ENCODE measurements at places on chromosomes 3 and 15.

- DNase-seq: no peak
Measured at GRCh38 chr3:110738531-110738930, 333.1 kb upstream of the NECTIN3 start.

DNA sequence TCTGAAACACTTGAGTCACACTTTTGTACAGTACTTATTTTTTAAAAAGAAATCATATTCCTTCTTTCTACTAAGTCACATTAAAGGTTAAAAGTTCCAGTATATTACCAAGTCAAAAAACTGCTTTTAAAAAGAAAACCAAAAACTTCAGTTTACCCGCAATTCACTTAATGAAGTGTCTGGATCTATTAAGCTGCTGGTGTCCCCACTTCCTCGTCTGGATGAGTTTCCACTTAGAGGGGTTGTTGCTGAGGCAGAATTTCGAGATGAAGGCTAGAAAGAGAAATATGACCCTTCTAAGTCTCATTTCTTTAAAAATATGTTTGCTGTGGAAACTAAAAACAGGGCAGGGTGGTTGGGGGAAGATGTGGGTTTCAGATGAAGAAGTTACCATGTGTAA, 79.7 kb downstream of the LRRFIP2 start:
- no peak for DNase-seq

- DNase-seq: no peak
Measured at GRCh38 chr3:100227511-100227921, 33.3 kb upstream of the TBC1D23 start.

- no peak for DNase-seq
Measured at GRCh38 chr15:29921130-29921601, 98.9 kb upstream of the TJP1 start.

DNA sequence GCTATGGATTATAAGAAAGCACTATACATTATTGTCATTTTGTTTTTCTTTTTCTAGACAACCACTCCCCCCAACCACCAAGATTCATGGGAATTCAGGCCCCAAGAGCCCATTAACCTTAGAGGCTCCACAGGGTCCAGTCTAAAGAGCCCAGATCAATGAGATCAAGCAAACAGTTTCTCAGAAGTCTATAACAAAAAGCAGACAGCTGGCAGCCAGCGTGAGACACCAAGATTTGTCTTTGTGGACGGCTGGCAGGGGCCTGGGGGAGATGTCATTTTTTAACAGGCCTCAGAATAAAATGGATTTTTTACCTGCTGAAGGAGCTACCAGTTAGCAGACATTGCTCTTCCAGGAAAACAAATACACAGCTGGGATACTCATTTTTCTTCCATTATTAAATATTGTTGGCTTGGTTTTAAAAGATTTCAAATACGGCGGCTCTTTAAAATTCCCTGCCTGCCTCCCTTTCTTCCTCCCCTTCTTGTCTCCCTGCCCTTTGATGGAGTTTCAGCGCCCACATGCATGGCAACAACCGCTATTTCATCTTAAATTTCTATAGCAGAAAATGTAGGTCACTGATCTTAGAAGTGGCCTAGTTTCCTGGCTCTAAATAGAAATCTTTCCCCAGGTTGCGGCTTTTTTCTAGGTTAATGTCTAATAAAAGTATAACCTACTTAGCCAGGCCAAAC, 130.6 kb downstream of the FAM174B start:
- DNase-seq: no peak

DNA sequence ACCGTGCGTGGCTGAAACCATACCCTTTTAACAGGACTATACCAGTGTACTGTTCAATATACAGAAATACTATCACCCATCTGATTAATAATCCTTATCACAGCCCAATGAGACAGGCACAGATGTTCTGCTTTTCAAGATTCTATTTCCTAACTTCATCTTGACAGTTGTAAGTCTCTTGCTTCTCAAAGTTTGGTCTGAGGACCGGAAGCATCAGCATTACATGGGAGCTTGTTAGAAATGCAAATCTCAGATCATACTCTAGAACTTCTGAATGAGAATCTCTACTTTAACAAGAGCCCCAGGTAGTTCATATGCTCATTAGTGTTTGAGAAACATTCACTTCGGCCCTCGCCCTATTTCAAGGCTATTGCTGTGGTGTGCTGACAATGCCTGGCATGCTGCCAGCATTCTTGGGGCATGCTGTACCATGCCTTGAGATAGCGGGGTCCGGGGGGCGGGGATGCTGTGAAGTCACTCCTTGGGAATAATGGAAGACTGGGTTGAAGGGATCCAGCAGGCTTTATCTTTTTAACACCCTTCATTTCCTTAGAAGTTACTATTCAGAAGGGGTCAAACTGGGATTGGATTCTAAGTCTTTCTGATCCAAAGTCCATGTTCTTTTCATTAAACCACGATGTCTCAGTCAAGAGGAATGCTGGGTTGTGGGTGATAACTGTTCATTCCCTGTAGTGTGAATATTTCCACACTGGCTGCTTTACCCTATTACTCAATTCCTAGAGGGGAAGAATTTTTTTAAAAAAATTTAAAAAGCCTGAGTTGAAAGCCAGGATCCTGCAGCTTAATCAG, 194.7 kb downstream of the LPP start:
- DNase-seq: no peak

DNA sequence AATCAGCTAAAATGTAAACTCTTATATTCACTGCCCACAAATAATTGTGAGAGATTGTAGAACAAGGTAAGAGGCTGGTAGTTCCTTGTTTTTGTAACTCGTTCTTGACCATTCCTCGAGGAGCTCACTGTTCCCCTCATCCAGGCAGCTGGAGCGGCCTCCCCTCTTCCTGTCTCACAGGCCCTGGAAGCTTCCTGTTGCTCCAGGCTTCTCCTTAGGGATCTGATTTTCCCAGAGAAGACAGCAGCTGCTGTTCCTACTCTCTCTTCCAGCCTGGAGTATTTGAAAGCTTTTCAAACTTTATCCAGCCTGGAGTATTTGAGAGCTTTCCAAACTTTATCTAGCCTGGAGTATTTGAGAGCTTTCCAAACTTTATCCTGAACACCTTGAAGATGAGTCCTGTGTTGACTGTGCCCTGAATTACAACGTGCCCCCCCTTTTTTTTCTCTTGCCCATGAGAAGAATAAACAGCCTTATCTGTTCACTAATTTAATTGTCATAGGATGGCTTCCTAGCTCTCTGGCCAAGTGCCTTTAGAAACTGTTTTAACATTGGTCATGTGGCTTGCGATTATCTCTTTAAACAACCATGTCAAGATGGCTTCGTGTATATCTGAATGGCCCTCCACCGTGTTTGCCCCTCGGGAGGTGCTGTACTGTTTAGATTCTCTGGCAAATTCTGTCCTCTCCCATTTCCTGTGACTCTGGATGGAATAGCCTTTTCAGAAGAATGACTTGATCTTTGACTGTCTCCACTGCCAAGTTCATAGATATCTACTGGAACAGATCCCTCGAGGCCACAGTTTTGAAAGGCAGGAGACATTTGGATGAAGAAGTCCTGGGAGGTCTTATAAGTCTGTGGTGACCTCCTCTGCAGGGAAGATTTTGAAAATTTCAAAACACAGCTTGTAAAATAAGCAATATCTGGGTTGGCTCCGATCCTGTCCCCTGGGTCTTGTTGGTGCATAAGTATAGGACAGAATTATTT, 4.8 kb downstream of the ADAMTSL3 start:
- no peak for DNase-seq

GRCh38 chr3:27971600-27971999, 249.5 kb upstream of the EOMES start:
- no peak for DNase-seq

DNA sequence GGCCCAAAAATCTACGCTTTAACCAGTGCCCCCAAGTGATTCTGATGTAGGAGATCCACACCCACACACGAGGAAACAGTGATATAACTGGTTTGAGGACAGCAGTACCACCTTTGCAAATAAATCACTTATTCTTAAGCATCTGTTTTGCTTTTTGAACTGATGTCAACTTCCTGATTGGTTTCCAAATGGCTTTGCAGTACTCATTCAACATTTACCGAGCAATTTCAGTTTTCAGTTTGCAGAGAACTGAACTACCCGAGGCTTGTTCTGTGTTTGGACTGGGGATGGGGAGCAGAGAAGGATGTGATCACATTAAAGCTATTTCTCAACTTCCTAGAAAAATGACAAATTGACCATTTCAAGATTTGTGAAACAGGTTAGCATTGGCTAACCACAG, 1.1 kb upstream of the GYG1 start:
- no peak for DNase-seq

GRCh38 chr3:42081838-42082473, 9.2 kb upstream of the TRAK1 start:
- no peak for DNase-seq

DNA sequence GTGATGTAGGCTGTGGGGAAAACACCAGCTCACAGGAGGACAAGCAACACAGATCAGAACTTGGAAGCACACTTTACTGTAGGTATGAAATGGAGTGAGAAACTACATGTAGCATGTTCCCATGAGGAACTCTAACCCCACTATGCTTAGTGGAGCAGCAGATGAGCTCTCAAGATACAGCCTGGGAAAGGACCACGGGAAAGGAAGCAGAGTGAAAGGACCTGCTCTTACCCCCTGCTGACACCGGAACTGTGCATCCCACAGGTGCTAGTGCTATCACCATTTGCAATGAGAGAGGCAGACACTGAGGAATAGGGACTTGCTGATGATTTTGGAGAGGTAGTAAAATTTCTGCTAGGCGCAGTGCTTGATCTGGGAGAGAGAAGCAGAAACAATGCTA, 28.6 kb downstream of the USP4 start:
- DNase-seq: no peak

DNA sequence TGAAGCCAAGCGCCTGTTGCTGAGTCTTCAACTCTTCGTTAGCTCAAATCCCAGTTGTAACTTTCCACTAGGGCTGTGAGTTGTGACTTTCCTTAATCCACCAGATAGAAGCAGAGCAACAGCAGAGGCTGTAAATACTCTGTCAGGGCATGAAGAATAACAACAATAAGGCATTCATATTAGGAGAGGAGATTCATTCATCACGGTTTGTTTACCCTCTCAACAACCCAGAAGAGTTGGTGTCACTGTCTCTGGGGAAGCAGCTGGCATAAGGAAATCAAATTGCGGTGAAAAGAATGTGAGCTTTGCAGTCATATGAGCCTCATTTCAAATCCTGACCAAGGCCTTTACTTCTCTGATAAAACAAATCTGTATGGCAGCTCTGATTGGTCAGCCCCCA, 184.8 kb downstream of the SHQ1 start:
- no peak for DNase-seq

DNA sequence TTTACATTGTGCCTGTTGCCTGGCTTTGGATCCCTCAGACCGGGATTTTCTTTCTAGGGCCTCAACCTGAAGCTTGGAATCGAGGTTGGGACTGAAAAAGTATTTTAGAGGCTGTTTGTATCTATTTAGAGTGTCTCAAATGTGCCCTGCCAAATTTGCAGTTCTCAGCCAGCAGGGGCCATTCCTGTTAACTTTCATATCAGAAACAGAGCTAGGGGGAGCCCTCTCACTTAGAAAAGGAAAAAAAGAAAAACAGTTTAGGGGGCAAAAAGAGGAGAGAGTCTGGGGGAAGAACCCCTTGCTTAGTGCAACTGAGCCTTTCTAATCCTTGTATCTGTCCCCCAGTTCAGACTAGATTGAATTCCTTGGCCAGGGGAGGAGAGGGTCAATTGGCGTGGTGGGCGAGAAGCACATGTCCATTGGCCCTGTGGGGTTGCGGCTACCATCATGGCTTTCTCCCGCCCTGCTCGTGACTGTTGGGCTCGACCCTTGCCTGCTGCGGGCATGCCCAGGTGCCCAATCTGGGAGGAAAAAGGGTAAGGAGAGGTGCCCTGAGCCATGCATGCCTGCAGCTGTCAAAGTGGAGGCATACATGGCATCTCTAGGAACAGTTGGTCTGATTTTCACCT, 101.6 kb downstream of the CFAP44 start:
- no peak for DNase-seq

DNA sequence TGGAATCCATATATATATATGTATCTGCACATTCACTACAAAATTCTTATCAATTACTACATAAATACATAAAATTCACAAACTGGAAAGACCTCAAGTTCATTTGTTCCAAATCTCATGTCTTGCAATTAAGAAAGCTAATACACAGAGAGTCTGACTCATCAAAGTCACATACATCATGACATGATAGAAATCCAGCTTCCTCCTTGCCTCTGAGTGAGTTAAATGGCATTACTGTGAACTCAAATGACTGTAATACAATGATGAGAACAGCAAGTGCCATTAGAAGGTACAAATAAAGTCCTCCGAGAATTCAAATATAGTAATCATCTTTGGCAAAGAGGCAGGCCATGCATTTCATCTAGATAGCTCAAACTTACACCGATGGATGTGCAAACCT, 55.1 kb upstream of the AGTR1 start:
- DNase-seq: no peak

GRCh38 chr15:98155356-98155755, 194.9 kb downstream of the ARRDC4 start:
- no peak for DNase-seq

- no peak for DNase-seq
Measured at GRCh38 chr3:185739264-185739701, 85.6 kb downstream of the IGF2BP2 start.

DNA sequence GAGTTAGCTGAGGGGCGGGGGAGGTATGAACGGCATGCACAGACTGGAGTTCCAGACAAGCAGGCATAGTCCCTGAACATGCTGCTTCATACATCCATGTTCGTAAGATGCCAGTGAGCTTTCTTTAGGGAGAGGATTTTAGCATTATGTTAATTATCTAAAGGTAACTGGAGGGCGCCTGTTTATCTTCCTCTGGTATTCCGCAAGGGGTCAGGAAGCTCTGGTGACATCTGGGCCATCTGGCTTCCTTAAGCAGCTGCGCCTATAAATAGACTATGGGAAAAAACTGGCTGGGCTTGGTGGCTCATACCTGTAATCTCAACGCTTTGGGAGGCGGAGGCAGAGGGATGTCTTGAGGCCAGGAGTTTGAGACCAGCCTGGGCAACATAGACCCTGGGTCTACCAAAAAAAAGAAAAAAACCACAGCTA, 1.5 kb upstream of the FBXO22 start:
- no peak for DNase-seq

GRCh38 chr15:68421115-68421551, 10.8 kb downstream of the ITGA11 start:
- DNase-seq: no peak

DNA sequence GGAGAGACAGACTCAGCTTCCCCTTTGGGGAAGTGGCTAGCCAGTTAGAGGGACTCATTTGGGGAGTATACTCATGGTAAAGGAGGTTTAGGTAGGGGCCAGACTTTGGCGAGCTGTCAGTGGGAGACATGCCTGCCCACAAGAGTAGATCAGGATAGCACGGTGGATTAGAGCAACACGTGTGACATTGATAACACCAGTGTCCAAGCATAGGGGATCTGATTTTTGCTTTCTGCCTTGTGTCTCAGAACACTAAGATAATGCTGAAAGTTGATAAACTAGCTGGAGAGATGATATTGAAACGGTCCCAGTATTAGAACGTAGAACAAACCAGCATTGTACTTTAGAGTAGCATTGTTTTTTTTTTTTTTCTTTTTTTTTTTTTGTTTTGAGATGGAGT, 25.9 kb downstream of the MAP6D1 start:
- DNase-seq: no peak

GRCh38 chr3:130759692-130760338, 13.2 kb upstream of the PIK3R4 start:
- DNase-seq: peak; percentile 49

GRCh38 chr3:122985539-122985938, 42.0 kb downstream of the SEMA5B start:
- no peak for DNase-seq
